ENCODE measurements at places on chromosomes 1 and 21. TPM values are rescaled to one million over a fixed set of nuclear protein-coding genes. Genes with fewer than 3 reads are reported as not detected.

Gene C1orf185
- polyA plus RNA-seq = not detected

Gene PPIAL4G
- polyA plus RNA-seq = not detected

Gene PGLYRP3
- not detected for polyA plus RNA-seq

Gene HMCN1
- polyA plus RNA-seq = 1.5 TPM

Gene OR2L8
- polyA plus RNA-seq = not detected

Gene COL16A1
- 0.43 TPM for polyA plus RNA-seq

Gene SPRTN
- polyA plus RNA-seq = 5.1 TPM

Gene F11R
- 25.8 TPM for polyA plus RNA-seq

Gene ERICH3
- polyA plus RNA-seq = 0.04 TPM

Gene ZNF695
- not detected for polyA plus RNA-seq

Gene ALPL
- 43.5 TPM for polyA plus RNA-seq

Gene OR10Z1
- polyA plus RNA-seq = not detected

Gene CLCA4
- polyA plus RNA-seq = not detected

Gene PERM1
- polyA plus RNA-seq = 0.06 TPM

Gene TSPAN2
- 0.27 TPM for polyA plus RNA-seq

Gene FAM131C
- 0.05 TPM for polyA plus RNA-seq

Gene HCRTR1
- polyA plus RNA-seq = not detected

Gene CFAP141
- not detected for polyA plus RNA-seq

Gene ATP6V0B
- polyA plus RNA-seq = 158 TPM

Gene CATSPERE
- 0.15 TPM for polyA plus RNA-seq

Gene KIF2C
- 0.21 TPM for polyA plus RNA-seq

Gene KCNA2
- not detected for polyA plus RNA-seq
